ENCODE measurements at places on chromosomes 1 and 21.
A peak's percentile ranks its signal among the peaks of the same experiment; 100 is the strongest.

DNA sequence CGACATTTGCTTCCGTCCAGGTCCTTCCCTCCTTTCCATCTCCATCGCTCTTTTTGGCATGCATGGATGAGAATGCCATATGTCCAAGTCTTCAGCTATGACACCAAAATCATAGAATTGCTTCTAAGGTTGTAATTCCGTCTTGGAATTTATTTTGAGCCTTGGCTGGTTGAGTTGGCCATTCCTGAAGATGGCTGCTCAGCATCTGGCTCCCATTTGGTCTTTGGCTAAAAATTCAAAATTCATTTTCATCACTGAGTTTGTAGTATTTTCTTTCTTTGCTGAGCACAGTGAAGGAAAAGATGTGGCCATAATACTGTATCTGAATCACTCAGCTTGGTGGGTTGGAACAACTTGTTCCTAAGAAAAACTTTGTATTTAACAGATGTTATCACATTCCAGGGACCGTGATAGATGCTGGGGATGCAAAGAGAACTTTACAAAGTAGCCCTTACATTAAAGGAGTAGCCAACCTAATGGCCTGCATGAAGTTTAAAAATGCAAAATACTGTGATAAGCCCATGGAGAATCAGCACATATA, 15.6 kb downstream of the JUN start:
- DNase-seq, result no peak

GRCh38 chr1:198498881-198499280, 41.6 kb downstream of the ATP6V1G3 start:
- DNase-seq, result no peak

DNA sequence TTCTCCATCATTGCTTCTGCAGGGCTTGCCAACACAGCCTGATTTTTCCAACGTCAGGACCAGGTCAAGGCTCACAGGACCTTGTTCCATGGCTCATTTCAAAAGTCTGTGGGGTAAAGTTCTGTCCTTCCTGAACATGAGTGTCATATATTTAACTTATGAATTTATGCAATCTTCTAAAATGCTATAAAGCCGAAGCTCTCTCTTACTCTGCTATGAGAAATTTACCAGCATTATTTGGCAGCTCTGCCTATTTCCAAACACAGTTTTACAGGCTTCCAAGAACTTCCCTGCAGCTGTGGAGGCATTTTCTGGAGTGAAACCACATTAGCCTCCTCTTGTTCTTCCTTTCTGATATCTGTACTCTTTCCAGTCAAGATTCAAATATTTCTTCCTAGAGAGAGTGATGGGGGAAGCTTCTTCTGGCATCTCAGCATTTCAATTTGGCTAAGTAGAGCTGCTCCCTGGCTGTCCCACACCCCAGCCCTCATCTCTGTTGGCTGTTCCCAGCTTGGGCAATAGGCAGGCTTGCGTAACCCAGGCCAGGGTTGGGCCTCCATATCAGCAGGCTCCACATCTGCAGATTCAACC, 15.6 kb upstream of the HMGCS2 start:
- no peak for DNase-seq

- peak; percentile 91 for DNase-seq
Observed at GRCh38 chr1:6245086-6245868, 1.3 kb downstream of the HES3 start.

GRCh38 chr1:113674591-113674990, 84.7 kb downstream of the PHTF1 start:
- no peak for DNase-seq

- no peak for DNase-seq
Observed at GRCh38 chr1:3352952-3353331, 101.5 kb upstream of the ARHGEF16 start.

DNA sequence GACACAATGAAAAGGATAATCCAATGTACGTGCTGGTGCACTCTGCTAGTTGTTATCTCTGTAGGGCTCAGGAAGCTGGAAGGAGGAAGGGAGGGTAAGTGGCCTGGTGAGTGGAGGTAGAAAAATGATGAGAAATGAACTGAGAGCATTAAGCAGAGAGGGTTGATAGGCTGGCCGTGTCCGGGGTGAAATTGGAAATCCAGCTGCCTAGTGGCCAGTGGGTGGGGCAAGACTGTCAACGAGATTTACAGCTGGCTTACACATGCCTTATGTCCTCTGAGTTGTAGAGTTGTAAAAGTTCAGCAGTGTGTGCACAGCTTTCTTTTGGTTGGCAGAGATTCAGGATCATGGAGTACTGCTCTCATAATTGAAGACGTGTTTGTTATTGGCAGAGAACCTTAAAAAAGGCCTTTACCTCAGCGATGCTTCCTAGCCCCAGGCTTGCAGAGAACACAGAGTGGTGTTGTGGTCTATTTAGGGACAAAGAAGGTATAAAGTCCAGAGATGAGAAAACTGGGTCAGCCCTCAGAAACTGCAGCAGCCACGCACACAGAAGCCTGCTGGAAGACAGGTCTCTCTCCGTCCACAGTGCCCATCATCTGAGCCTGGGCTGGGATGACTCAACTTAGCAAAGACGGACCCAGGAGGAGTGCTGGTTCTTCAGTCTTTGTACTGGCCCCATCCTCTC, 132.4 kb downstream of the EDEM3 start:
- DNase-seq, result no peak

DNA sequence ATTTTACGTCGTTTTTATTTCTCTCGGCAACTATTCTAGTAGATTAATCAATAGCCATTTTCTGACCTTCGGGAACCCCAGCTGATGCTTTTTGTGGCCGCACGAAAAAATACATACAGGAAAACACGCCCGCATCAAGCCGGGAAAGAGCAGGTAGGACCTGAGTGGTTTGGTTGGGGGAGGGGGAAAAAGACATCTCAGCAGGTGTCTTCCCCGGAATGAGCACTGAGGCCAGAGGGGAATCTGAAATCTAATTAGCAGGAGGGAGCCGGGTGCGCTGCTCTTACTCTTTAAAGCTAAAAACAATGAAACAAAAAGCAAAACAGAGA, 618 bp upstream of the FOXD3 start:
- no peak for DNase-seq

GRCh38 chr1:245971711-245972085, 535.4 kb downstream of the SMYD3 start:
- no peak for DNase-seq

DNA sequence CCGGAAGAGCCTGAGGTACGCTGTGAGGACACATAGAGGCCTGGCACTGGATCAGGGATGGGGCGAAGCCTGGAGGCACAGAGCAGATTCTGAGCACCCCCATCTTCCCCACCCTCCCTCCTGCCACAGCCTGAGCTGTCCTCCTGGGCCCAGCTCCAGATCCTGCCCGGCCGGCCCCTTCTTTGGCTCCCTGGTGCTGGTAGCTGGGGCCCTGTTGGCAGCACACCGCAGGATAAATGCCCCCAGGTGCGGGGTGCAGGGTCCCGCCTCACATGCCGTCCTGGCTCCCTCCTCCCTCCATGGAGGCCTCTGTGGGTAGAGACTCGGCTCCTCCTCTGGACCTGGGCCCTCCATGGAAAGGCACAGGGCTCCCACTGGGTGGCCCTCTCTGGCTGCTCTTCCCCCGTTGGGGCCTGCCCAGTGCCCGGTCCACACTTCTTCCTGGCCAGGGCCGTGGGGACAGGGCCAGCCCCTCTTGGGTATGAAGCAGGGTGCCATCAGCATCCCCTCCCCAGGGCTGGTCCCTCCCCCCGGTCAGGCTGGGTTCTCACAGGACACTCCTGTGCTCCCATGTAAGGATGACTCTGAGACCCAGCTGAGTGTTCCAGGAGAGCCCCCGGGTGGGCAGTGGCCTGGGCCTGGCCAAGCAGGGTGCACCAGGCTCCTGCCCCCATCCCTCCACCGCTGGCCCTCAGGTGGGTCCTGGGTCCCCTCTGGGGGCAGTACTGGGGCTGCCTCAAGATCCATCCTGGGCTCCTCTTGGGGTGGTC, 1.1 kb upstream of the OBSCN start:
- no peak for DNase-seq

DNA sequence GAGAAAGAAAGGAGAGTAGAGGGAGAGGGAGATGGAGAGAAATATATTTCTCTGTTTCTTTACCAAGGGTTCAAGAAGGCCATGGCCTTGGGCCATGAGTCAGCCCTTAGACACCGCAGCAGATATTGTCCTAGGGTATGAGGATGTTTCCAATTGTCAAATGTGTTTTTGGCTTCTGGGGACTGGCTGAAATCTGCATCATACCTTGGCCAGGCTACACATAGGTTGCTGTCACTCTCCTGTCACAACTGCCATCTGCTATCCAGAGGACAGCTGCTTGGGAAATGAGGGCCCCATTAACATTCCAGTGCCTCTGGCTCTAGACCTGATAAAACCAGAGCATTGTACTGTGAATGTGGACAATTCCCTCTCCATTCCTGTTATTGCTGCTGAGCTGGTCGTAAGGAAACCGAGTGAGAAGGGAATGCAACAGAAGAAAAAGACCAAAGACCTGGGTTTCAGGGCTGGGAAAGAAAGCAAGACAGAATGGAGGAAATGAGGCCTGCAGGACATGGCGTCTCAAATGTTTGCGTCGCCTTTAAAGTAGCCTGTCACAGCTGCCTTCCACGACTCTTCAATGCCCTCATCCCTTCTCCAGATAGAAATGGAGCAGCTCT, 8.8 kb upstream of the PIGC start:
- no peak for DNase-seq

DNA sequence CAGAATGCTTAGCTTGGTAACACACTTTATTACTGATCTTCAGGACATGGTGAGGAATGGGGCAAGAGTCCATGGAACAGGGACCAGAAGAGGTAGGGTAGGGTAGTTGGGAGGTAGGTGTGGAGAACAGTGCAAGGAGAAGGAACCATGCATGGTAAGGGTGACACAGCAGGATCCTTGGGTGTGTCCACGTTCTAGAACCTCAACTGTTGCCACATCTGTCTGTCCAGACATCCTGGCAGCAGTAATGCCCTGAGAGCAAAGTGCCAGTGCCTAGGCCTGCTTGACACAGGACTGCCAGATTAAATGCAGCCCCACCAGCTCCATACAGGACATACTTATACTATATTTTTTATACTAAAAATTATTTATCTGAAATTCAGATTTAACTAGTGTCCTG, 13.9 kb downstream of the DMAP1 start:
- DNase-seq, result no peak

- no peak for DNase-seq
Observed at GRCh38 chr1:174659823-174660222, 212.1 kb downstream of the GPR52 start.

DNA sequence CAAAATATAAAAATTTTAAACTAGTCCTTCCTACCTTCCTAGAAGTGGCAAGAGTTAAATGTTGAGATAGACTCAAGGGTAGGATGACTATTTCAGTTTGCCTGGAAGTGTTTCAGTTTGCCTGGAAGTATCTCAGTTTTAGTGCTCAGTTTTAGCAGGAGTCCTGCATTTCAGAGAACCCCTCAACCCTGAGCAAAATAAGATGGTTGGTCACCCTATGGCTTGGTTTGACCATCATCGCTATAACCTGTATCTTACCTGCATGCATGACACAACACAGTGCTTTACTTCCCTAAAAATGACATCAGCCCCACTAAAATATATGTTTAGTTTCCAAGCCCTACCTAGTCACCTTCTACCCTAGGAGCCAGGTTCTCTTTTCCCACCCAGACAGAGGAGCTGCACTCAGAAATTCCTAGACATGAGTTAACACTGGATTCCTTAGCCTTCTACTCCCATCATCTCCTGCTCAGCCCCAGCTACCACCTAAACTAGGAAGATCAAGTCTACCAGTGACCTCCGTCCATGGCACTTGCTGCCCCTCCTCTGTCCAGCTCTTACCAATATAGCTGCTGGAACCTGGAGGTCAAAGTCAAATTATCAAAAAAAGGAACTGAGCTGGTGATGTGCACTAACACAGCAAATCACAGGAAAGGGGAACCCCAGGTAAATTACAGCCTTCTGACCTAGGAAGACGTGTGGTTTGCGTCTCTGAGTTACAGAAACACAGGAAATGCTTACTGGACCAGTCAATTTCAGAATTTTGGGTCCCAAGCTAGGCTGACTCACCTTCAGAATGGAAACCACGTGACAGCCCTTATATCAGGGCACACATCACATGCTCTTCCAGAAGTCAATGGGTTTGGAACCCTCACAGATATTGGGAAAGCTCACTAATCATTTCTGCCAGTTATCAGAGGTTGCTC, 2.2 kb upstream of the G0S2 start:
- DNase-seq, result no peak

- DNase-seq, result no peak
Observed at GRCh38 chr1:78651241-78651640, 1.6 kb downstream of the IFI44 start.

- DNase-seq, result no peak
Observed at GRCh38 chr1:224170748-224171478, 12.1 kb upstream of the DEGS1 start.

GRCh38 chr1:188127507-188127906, 1298.8 kb downstream of the PLA2G4A start:
- DNase-seq, result no peak

DNA sequence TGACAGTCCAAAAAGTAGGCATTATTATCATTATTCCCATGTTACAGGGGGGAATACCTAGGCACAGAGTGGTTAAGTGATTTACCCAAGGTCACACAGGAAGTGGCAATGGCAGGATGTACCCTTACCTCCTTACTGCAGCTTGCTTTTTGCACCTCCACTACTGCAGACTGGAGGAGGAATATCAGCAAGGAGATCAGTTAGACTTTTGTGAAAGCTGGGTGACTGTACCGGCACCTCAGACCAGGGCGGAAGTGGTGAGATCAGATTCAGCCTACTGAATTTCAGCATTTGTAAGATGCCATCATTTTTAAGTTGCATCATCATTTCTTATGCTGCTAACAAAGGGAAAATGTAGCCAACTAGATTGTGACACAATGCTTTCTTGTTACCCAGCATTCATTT, 4.5 kb downstream of the ADARB1 start:
- no peak for DNase-seq

DNA sequence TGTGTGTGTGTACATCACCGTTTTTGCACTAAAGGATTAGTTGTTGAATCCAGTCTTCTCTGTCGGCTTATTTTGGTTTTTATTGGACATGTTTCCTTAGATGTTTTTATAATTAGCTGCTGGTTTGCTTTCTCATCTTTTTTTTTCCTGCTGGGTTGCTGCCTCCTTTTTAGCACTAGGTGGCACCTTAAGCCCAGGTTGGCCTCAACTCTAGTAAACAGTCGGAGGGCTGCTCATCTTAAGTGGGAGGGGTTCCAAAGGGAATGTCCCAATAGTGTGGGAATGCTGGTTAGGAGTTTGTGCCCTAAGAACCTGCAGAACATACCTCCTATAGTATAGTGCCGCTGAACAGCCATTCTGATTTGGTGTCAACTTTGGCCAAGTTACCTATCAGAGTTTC, 570.1 kb upstream of the CXADR start:
- DNase-seq, result peak; percentile 22

- no peak for DNase-seq
Observed at GRCh38 chr1:51237351-51238033, 1.4 kb downstream of the RNF11 start.
